Skeletal muscle cell (primary cell): ENCODE measurements at places on chromosomes 16 and 17.

- DNase-seq: no peak
These were observed 36.5 kb downstream of the TBCD start for GRCh38 chr17:82788206-82789001.

- DNase-seq: no peak
These were observed 468 bp downstream of the FLYWCH2 start for GRCh38 chr16:2883458-2883908.

GRCh38 chr17:77793146-77793970 is 165.1 kb upstream of the TNRC6C start:
- no peak for DNase-seq

DNA sequence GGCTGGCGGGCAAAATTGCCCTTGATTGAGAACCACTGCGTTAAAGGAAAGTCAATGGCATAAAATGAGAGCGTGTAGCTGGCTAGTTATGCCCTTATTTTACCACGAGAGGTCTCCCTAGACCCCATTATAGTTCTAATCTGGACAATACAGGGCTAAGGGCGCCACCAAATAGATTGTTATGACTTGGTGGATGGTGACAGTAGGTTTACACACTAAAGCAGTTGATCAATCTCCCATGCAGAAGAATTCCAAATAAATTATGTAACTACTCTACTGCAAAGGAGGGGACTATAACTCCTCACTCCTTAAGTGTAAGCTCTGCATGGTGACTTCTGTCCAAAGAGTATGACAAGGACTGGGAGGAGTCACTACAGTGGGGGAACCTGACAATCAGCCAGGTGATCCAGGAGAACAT is 20.4 kb upstream of the YPEL2 start:
- no peak for DNase-seq

GRCh38 chr17:1362065-1362848 is 37.8 kb downstream of the YWHAE start:
- DNase-seq: no peak

GRCh38 chr16:11056090-11056992 is 112.0 kb downstream of the CLEC16A start:
- no peak for DNase-seq

DNA sequence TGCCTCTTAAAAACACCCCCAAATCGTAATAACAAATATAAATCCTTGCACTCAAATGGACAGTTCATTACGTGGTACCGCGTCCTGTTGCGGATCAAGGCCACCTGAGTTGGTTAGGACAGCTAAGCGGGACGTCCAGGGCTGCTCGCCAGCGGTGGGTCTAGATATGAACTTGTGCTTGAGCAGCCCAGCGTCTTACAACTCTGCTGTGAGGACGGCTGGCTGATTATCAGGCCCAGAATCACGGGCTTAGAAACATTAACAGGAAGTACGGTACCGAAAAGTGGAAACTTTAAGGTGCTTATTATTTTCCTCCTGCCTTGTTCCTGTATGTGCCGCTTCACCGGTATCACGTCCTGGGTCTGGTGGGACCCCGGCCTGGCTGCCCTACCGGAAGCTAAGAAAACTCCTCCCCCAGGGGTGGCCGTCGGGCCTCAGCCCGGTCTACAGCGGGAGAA is 832 bp upstream of the SRRM2 start:
- no peak for DNase-seq

- DNase-seq: no peak
These were observed 10.9 kb upstream of the COPRS start for GRCh38 chr17:31869797-31870568.

GRCh38 chr17:50620237-50620636 is 14.4 kb upstream of the ABCC3 start:
- no peak for DNase-seq

DNA sequence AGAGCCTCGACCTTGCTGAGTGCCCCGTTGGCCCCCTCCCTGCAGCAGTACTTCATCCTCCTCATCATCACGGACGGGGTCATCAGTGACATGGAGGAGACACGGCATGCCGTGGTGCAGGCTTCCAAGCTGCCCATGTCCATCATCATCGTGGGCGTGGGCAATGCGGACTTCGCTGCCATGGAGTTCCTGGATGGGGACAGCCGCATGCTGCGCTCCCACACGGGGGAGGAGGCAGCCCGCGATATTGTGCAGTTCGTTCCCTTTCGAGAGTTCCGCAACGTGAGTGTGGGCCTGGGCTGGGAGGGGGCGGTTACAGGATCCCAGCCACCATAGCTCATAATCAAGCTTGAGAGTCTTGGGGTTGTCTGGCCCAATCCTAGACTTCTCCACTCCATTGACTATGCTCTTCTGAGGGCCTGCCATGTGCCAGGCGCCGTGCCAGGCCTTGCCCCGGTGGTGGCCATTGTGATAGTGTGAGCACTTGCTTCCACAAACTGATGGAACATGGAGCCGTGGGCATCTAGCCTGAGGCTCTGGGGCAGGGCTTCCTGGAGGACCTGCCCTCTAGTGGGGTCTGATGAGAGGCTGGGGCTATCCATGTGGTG is 39.7 kb downstream of the PSME3IP1 start:
- no peak for DNase-seq

- no peak for DNase-seq
These were observed 40.0 kb downstream of the CIBAR2 start for GRCh38 chr16:85072076-85072860.
